ENCODE measurements at places on chromosomes 4 and X.

DNA sequence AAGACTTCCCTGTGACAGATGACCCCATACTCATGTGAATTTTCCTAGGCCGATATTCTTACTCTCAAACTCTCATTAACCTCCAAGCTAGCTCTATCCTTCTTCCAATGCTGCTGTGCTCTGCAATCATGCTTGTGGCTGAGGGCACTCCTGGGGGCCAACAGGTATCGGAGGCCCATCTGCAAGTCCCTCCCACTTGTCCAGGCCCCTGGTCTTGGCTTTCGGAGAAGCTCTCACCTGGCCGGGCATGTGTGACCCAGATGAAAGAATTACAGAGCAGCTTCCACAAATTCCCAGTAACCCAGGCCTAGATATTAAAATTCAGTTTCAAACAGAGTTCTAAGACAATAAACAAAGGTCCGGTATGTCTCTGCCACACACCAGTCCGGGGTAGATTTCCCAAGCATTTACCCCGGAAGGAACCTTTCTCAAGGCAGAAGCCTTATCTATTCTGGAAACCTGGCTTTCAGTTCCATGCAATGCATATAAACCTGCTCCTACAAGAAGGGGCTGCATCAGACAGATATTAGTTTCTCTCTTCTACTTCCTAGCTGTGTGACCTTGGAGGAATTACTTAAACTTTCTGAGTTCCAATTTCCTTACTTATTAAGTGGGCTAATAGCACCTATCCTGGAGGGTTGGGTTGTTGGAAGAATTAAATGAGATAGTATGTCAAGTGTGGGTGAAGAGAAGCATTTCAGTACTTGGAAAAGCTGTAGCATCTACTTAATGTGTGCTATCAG is 270.8 kb downstream of the PTTG2 start:
- DNase-seq, result no peak

DNA sequence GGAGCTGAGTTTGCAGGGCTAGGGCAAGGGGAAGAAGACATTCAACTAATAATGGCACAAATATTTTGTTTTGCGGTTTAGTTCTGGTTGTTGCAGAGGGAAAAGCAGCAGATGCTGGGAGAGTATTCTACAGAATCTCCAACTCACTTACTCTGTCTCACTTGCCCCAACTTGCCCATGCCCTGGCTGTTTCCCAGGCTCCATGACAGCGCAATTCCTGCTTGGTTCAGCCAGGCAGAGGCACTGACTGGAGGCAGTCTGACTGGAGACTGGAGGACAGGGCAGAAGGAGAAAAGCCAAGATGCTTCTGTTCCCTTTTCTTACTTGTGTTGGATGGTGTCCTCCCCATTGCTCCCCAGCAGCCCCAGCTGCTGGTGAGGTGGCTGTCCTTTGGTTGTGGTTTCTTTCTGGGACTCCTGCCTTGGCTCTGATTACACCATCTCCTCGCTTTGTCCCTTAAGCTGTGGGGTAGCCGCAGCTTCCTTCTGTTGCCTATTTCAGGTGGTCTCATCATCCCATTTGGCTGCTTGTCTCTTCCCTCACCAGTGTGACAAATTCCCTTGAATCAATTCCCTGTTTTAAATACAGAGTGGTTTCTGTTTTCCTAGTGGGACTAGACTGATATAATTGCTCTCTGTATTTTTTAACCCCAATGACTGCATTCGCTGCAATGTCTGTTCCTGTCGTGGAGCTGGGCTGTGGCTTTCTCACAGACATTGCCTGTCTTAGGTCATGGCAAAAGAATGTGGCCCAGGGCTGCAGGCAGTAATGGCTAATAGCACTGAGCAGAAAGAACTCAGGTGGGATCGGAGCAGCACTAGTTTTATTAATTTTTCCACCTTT is 24.2 kb upstream of the RASL11B start:
- DNase-seq, result no peak

GRCh38 chrX:106752101-106752678 is 25.7 kb downstream of the RNF128 start:
- DNase-seq, result no peak

DNA sequence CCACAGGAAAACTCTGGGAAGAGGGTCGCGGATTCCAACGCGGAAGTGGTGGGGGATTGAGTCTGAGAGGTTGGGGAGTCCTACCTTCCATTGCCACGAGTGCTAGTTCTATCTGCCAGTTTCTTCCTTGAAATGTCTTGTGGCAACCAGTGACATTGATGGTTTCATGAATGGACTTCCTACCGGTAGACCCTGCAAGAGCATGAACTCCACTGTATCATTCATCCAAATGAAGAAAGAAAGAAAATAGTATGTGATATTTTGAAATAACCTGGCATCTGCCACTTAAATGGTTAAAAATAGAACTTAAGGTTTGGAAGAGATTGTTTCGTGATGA is 1.1 kb upstream of the SLC10A7 start:
- no peak for DNase-seq

GRCh38 chrX:96985046-96985445 is 101.3 kb downstream of the RPA4 start:
- DNase-seq, result no peak

DNA sequence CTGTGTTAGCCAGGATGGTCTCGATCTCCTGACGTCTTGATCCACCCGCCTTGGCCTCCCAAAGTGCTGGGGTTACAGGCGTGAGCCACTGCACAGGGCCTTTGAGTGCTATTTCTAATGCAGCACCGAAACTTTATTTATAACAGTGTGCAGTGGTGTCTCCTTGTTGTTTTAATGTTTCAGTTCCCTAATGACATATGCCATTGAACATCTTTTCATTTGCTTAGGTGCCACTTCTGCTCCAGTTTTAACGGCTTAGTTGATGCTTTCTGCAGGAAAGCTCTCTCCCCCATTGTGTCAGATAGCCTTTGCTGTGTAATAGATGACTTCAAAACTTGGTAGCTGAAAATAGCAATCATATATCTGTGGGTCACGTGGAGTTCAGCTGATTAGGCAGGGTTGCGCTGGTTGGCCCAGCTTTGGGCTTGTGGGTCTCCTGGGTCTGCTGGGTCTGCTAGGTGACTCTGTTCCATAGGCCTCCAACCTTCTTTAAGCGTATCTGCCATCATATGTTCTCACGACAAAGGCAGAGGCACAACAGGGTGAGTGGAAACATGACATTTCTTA is 76.4 kb upstream of the SHISA3 start:
- no peak for DNase-seq

DNA sequence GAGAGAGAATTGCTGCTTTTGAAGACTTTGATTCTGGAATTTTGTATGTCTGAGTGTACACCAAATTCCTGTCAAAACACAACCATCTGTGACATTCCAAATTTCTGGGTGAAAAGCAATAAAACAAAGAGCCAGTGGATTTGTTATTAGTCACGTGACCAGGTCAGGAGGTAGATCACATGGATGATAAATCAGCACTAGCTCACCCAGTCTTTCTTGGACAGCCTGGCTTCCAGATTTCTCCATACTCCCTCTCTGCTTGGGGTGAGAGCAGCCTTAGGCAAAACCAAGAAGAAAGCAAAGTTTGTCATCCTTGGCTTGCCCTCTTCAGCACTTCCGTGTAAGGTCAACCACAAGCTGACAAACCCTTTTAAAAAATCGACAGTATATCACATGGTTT is 194.2 kb downstream of the CLCN4 start:
- DNase-seq, result no peak

DNA sequence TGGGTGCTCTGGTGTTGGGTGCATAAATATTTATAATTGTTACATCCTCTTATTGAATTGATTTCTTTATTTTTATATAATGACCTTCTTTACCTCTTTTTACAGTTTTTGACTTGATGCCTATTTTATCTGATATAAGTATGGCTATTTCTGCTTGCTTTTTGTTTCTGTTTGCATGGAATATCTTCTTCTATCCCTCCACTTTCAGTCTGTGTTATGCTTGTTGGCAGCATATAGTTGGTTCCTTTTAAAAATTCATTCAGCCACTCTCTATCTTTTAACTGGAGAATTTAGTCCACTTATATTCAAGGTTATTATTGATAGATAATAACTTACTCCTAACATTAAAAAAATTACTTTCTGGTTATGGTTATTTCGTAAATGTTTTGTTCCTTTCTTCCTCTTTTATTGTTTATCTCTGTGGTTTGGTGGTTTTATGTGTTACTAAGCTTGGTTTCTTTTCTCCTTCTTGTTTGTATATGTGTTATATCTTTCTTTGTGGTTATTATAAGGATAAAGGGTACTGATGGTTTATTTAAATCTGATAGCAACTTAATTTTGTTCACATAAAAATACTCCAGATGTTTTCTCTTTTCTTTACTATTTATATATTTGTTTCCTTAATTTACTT is 69.5 kb downstream of the IL15 start:
- DNase-seq, result no peak

DNA sequence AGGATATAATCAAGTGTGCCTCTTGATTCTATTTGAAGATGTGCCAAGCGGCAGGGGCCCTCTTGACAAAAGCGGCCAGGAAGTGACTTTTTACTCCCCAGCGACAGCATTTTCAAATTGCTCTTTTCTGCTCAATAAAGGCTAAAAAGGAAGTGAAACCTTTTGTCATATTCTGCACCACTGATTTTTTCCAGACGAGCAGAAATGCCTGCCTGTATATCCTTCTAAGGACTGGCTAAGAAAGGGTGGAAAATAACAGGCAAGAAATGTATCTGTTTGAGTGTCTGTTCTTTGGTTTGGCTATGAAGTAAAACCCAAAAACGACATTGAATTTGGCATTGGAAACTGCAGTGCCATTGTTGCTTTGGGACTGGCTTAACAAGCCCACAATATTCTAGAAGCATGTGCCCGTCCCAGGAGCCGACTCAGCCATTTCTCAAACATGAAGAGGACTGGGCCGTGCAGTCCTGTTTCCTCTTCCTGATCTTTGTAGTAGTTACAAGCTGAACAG is 25.4 kb downstream of the TMSB4X start:
- DNase-seq, result no peak

DNA sequence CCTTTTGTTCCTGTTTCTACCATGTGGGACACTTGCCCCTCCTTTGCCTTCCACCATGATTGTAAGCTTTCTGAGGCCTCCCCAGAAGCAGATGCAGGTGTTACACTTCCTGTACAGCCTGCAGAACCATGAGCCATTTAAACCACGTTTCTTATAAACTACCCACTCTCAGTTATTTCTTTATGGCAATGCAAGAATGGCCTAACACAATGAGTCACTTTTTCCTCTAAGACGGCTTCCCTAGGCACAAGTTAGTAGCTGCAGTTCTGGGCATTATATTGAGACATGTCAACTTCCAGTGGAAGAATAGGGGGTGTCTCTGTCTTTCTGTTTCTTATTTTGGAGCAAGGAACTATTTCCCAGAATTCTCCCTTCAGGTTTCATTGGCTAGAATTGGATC is 32.9 kb upstream of the DIPK2B start:
- DNase-seq, result no peak

DNA sequence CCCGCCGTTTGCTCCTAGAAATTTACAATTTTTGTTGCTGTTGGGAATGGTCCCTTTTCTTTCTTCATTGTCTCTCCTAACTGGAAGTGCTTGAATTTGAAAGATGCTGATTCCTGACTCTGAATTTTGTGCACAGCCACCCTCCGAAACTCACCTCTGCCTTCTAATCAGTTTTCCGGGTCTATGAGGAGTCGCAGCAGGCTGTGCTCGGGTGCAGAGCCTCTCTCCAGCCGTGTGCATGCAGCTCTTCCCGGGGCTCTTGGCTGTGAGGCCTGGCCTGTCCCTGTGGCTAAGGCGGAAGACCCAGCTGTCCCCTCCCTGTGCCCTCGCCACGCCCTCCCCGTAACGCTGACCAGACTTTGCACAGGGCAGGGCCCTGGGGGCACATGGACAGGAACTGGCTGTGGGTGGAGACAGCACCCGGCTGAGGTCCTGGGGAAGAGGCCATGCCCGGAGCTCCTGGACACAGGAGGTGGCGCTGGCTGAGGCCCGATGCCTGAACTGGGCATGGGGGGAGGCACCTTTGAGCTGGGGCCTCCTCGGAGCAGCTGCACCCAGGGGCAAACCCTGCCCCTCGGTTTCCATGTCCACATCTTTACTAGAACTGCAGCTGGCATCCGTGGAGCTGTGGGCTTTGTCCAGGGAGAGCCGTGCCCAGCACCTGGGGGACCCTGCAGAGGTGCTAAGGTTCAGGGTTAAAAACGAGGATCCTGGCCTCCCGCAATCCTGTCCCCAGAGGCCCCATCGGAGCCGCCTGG is 32.6 kb upstream of the SPON2 start:
- peak; percentile 68 for DNase-seq

Data from coronary artery (tissue), 2 donors.